ENCODE measurements at places on chromosomes 6 and 20. TPM values are rescaled to one million over a fixed set of nuclear protein-coding genes. Genes with fewer than 3 reads are reported as not detected.

- no peak for DNase-seq
Observed at GRCh38 chr20:61940491-61940890, 125.2 kb downstream of the TAF4 start.

DNA sequence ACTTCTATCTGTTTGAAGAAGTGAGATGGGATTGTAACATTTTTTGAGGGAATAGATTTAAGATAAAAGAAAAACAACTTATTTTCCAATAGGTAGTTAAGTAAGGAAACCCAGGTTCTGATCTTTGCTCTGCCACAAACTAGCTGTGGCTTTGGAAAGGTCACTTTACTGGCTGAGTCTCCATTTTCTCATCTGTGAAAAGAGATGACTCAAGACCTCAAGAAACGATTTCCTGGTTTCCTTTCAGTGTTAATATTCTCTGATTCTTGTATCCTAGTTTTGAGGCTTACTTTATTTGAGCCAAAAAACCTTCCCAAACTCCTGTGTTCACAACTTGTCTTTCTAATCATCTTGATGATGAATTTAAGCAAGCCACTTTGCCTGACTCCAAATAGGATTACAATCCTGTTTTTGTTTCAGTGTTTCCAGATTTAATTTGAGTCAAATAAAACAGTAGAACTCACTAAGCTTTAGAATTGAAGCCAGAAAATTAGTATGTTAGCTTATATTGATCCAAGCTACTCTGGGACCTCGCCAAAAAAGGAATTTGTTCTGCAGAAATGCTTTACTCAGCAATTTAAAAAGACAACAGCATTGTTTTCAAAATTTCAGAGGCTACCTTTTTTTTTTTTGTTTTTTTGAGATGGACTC lies 51.1 kb downstream of the ENPP1 start:
- no peak for DNase-seq

DNA sequence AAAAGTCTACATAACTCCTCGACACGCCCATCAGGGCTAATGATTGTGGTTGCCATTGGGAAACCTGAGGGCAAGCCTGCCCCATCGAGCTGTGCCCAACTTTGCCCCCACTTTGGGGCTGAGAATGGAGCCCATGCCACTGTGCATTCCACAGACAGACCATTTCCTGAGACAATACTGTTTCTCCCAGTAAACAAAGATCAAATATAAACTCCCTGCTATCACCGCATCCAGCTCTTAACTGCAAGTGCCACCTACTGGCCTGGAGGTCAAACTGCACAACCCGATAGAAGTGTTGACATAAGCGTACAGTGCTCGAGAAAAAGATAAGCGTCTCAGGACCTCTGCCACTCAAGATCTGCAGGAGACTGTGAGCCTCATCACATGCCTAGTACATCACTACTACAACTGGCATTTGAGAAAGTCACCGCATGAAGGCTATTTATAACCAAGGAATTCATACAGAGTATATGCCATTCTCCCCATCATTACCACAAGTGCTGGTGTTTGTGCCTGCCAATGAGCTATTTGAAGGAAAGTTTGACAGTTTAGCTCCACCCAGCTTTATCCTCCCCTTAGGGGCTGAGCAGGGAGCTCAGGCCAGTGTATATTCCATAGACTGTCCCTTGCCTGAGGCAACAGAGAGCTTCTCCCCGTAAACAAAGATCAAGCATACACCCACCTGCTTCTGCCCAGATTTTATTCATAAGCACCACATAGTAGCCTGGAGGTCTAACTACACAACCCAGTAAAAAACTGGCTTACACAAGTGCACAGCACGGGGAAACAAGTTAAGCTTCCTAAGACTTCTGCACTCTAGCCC lies 4.5 kb upstream of the DEFB126 start:
- peak; percentile 68 for DNase-seq

DNA sequence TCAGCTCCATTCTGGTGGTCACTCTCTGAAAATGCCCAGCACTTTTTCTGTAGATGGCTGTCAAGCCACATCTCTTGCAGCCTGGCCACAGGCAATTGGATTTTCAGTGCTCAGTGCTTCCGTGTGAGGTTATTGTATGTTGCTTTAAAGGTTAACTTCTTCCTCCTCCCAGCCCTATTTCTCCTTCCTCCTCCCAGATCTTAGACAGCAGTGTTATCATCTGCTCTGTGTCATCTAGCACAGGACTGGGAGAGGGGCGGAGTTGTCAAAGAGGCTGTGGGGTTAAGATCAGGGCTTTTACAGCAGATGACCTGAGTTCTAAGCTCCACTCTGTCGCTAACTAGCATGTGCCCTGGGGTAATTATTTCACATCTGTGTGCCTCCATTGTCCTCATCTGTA lies 129.0 kb downstream of the PHACTR3 start:
- DNase-seq = no peak

Gene LTV1
- total RNA-seq = 33.2 TPM

Gene CCDC170
- total RNA-seq = not detected
